Left kidney (tissue), 8 donors: ENCODE measurements at places on chromosomes 2 and 18. TPM values are rescaled to one million over a fixed set of nuclear protein-coding genes. Genes with fewer than 3 reads are reported as not detected.

The EFHD1 gene
- polyA plus RNA-seq, result 55.4 TPM

The CRYGC gene
- not detected for polyA plus RNA-seq

The PPM1B gene
- polyA plus RNA-seq, result 91.1 TPM

The C2orf80 gene
- polyA plus RNA-seq, result 0.25 TPM

The CDK15 gene
- polyA plus RNA-seq, result 1.4 TPM

The CYP1B1 gene
- 106 TPM for polyA plus RNA-seq

The SCN9A gene
- 2.2 TPM for polyA plus RNA-seq

The RBKS gene
- polyA plus RNA-seq, result 6.7 TPM

The HMSD gene
- 3.6 TPM for polyA plus RNA-seq

The DCDC2C gene
- 0.65 TPM for polyA plus RNA-seq

The WDSUB1 gene
- polyA plus RNA-seq, result 33.8 TPM

GRCh38 chr18:62347089-62347506 is 22.0 kb downstream of the TNFRSF11A start:
- DNase-seq, result no peak

DNA sequence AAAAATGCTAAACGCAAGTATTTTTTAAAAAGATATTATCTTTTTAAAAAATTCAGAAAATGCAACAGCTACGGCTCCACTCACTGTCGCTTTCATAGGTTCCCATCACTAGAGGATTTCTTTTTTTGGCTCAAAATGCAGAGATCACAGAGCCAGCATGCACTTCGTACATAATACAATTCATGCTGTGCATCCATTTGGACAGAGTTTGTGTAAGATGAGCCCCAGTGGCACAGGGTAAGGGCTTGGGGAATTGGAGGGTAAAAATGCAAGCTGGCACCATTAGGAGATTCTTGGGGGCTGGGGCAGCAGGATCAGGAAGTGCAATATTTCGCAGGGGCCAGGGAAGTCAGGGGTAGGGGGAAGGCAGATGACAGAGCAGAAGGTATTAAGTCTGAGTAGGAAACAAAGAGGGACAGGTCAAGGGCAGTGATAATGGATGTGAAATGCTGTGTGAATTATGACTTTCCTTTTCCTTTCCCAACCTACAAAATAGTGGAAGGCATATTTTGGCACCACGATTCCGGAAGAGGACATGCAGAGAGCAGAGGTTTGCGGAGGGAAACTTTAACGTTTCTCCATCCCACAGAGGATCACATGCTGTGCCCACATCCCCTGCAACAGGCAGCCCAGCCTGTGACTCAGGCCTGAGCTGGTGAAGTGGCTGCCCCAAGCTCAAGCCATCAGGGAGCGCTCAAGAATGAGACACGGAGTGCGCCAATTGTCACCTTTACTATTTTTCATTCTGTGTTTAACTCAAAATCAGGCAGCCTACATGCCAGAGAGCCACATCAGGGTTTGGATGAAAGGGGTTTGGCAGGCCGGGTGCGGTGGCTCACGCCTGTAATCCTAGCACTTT is 4.7 kb downstream of the CAPG start:
- DNase-seq, result no peak

- no peak for DNase-seq
These were observed 104.2 kb downstream of the SPTBN1 start for GRCh38 chr2:54560146-54560881.

DNA sequence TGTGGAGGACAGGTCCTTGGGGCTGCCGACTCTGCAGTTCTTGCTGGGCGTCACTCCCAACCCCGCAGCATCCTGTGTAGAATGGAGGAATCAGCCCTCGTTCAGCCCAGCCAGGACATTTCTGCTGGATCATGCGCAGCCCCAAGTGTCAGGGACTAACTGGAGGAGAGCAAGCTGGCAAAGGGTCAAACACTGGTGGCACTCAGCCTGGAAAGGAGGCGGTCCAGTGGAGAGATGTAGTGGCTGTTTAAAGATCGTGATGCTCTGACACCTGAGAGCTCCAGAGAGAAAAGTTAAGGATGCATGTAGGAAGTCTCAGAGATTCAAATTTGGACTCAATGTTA is 63.6 kb upstream of the SH3RF3 start:
- no peak for DNase-seq

DNA sequence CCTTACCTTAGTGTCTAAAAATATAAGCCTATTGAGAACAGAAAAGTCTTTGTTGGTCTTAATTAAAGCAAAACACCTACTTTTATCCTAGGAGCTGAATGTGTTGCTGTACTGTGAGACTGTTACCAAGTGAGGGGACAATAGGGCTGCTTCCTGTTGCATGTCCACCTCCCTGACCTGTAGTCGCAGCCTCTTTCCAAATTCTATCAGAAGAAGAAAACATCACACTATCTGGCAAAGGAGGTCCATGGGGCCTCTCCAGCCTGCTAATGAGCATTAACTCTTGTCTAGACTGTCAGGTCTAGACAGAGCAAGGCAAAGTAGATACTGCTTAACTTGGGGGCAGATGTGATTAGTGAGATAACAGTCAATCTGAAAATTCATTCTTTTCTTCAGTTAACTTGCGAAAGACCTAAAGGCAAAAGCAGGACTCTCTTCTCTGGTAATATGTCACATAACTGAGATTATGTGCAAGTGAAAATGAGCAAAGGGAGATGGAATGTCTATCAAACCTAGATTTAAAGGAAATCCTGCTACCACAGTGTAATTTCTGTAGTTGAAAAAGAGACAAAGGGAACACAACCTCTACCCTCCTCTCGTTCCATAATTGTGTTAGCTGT is 66.9 kb downstream of the CDH20 start:
- DNase-seq, result no peak

GRCh38 chr2:37794717-37795116 is 123.3 kb upstream of the CDC42EP3 start:
- DNase-seq, result no peak

DNA sequence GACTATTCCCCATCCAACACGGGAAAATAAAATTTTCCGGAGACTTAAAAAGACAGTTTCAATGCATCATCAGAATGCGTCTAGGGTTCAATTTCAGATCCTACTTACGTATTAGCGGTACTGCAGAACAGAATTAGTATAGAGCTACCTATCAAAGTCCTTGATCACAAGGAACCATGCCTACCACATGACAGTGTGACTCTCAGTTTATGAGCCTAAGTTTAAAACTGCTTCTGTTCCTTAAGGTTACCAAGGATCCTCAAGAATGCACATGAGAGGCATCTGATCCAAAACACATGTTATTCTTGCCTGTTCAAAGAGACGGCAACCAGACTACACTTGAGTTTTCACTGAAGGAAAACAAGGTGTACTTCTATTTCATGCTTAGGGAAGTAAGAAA is 369.7 kb downstream of the EPHA4 start:
- no peak for DNase-seq

DNA sequence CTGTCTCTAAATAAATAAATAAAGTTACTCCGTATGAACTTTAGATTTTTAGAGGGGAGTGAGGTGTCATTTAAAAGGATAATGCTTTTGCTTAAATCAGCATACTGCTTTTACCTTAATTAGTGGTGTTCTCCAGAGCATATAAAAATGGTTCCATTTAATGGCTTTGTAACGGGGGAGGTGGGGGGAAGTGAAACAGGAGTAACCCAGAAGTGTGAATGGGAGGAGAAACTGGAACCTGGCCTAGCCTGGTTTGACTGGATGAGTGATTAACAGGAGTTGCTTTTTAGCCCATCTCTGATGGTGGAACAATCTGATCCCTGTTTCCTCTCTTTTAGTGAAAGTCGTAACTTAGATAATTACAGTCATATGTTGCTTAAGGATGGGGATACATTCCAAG is 1.6 kb downstream of the CNDP2 start:
- peak; percentile 43 for DNase-seq

- DNase-seq, result no peak
These were observed 207.4 kb upstream of the NRP2 start for GRCh38 chr2:205474741-205475415.

DNA sequence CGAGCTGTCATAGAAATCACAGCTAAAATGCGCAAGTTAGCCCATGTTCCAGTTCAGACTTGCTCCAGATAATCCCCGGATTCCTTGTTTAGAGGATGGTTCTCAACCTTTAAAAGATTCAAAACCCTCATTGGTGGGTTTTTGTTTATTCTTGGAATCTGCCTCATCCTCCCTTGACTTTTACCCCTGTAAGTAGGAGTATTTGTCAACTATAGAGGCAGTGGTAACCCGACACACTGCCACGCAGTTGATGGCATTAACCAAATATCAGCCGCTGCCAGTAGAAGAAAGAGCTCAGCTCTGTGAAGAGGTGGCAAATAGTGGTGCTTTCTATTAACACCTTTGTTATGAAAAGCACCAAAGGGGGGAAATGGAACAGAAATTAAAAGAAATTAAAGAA is 40.4 kb upstream of the SELENOI start:
- DNase-seq, result peak; percentile 56

DNA sequence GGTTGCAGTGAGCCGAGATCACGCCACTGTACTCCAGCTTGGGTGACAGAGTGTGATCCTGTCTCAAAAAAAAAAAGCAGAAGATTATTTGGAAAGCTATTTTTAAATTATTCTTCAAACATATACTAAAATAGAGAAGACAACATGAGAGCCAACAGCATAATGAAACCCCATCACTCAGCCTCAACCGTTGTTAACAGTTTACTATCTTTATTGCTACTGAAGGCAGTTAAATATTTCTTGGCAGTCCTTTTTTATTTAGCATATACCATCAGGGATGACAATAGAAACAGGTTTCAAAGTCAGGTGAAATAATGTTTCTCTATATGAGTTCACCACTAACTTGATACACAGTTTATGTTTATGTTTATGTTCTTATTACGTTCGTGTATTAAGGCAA is 157.2 kb downstream of the NEDD4L start:
- DNase-seq, result no peak

DNA sequence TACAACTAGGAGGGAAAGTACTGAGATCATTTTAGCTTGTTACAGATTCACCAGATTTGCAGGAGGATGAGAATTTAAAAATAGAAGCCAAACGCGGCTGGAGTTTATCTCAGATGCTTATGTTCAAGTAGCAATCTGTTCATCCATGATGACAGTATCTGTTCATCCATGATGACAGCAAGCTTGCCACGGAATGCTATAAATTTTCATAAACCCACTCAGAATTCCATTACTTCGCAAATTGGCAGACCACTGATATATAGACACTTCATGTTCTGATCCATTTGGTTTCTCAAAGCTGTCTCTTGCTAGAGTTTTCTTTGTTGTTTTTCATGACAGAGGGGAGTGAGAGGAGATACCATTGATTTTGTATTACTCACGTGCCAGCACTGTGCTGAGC is 84.2 kb downstream of the GAREM1 start:
- DNase-seq, result no peak

DNA sequence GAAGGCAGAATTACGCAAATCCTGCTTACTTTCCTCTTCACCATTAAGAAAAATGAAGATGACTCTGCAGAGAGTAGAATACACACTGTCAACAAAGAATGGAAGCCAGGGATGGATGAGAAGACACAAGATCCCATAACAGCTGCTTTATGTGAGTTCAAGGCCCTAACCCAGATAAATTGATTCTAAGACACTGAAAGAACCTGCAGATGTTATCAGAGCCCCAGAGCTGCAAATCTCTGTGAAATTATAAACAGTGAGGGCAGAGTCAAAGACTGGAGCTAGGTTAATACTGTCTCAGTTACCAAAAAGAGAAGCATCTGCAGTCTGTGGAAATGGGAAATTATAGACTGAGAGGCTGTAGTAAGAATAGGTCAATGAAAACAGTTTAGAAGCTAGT is 320.1 kb upstream of the PKDCC start:
- DNase-seq, result no peak

- DNase-seq, result no peak
These were observed 34.5 kb downstream of the RPL31 start for GRCh38 chr2:101036562-101036961.

- DNase-seq, result no peak
These were observed 7.0 kb downstream of the ZSWIM2 start for GRCh38 chr2:186841940-186842339.

- DNase-seq, result no peak
These were observed 17.3 kb upstream of the RHOB start for GRCh38 chr2:20429528-20429927.

- DNase-seq, result no peak
These were observed 11.2 kb downstream of the AOX1 start for GRCh38 chr2:200596774-200597570.

- no peak for DNase-seq
These were observed 48.1 kb downstream of the ADCY3 start for GRCh38 chr2:24871852-24872333.

GRCh38 chr18:27994571-27994970 is 182.4 kb downstream of the CDH2 start:
- DNase-seq, result no peak

DNA sequence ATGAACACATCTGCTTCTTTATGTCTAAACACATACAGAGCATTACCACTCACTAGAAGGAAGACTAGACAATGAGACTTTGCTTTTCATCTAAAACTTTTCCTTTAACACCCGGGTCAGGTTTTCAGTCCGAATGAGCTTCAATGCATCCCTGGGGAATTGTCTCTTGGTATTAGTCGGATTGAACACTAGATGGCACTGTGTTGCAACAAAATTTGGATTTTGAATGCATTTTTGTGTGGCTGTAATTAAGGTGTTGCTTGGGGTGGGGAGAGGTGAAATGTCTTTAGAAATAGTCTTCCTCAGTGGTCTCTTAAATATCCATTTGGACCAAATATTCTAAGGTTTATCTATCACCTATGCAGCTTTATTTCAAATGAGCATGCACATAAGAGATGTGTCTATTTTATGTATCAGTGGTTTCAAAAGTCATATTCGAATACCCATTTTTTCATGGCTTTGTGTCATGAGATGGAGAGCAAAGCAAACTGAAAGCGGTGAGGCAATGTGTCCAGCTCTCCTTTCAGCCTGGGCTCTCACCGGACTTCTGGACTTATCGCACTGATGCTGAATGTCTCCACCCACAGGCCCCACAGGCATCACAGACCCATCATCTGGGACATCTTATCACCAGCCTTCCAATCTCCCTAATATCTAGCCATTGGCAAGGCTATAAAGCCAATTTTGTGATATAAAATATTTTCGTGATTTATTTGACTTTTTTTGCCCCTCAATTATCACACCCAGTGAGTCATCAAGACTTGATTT is 510.3 kb downstream of the RNF144A start:
- DNase-seq, result peak; percentile 77

DNA sequence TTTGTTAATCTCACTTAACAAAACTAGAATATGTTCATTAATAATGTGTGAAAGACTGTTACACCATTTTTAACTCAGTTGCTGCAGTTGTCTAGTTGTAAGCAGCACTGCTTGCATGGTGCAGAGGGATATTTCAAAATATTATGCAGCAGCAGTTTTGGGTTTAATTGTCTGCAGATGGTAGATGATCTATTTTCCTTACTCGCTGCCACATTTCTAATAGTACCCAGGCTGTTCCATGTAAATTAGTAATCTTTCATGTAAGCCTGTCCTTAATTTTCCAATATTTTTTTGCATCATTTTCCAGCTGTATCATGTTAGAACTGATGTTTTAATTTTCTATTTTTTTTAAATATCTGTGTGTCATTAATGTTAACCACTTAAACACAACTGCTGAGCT is 488.1 kb upstream of the RAB12 start:
- no peak for DNase-seq

DNA sequence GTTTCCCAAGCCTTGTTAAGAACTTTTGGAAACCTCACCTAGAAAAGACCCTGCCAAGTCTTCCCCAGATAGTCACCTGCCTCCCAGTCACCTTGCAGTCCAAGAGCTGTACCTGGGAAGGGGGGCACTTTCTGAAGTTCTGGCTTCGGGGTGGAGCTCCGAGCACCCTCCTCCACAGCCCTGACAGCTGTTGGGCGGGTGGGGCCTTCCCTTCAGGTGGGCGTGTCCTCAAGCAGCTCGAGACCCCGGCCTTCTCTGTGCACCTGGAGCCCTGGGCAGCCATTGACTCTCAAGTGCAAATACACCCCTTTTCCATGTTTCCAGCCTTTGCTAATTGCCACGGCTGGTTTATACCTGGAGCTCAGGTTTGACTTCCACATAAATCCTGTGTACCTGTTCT is 37.0 kb upstream of the IGFBP5 start:
- no peak for DNase-seq
